NCI-H2029 (cell line): ENCODE measurements at places on chromosomes 6 and 20.

GRCh38 chr20:36298061-36298460, 8.1 kb upstream of the DLGAP4 start:
- no peak for DNase-seq

DNA sequence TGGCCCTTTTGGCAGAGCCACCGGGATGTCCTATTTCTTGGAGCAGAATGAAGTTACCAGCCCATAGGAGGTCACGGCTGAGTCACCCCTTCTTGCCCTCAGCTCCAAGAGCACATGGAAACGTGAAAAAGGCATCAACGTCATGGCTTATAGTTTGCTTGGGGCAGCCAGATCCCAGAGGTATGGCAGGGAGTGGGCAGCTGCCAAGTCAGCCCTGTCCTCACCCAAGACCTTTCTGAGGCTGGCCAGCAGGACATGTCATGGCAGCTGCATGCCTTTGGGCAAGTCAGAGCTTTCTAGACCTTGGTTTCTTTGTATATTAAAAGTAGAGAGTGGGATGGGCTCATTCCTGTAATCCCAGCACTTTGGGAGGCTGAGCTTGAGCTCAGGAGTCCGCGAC, 8.2 kb upstream of the MDFI start:
- no peak for DNase-seq

GRCh38 chr6:39353698-39354315, 31.3 kb upstream of the KCNK16 start:
- DNase-seq, result no peak

DNA sequence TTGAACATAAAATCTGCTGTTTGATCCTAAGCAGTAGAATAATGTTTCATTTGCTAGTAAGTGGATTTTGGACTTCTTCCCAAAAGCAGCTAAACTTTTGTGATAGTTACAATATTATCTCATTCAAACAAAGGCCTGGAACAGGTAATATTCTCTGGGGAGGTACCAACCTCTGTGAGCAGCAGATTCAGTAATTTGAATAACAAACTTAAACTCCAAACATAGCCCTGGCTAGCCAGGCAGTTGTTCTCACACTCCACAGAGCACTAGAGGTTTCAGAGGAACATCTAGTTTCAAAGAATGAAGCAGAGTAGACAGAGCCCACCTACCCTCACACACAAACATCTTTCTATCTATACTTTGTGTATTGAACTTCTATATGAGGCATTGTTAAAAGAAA, 40.9 kb downstream of the LGSN start:
- DNase-seq, result no peak

DNA sequence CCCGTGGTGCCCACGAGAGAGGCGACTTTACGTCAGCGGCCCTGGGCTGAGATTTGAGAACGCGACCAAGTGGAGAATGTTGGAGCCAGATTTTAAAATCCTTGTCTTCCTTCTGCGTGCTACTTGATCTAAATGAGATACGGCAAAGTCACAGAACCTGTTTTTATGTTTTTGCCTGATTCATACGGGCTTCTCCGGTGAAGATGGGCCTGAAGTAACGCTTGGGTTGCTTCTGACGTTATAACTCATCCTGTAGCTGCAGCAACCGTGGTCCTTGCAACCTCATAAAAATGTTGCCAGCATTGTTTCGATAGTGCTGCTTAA, 462 bp upstream of the SLC35B3 start:
- peak; percentile 57 for DNase-seq

DNA sequence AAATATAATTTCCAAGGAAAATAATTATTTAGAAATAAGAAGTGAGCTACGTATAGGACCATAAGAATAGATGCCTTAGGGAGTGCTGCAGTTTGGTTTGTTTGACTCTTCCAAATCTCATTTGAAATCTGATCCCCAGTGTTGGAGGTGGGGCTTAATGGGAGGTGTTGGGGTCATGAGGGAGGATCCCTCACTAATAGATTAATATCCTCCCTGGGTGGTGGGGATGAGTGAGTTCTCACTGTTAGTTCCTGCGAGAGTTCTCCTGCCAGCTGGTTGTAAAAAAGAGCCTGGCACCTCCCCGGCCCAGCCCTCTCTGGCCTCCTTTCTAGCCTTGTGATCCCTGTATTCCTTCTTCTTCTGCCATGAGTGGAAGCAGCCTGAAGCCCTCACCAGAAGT, 69.3 kb downstream of the RCAN2 start:
- no peak for DNase-seq

GRCh38 chr20:64048402-64049044, 916 bp downstream of the SOX18 start:
- no peak for DNase-seq

DNA sequence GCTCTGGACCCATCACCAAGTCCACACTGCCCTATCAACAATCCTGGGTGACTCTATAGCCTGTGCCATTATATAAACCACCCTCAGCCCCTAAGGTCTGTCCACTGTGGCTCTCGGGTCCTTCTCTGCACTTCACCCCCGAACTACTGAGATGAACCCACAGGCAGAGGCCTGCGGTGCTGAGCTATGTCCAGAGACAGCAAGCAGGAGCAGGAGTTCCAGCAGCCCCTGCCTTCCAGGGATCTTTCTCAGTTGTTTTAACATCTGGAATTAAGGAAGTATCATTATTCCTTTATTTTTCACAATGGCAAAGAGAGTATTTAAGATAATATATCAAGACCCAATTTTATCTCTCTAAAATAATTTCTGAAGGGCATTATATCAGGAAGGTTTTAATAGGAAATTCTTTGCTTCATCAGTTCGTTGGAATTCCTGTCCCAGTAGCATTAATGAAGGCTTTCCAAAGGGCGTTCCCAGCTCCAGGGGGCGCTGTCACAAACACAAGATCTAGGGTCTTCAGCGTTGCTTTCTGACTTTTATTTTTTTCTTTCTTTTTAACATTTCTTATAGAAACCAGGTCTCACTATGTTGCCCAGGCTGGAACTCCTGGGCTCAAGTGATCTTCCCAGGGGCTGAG, 27.3 kb downstream of the RRBP1 start:
- no peak for DNase-seq

DNA sequence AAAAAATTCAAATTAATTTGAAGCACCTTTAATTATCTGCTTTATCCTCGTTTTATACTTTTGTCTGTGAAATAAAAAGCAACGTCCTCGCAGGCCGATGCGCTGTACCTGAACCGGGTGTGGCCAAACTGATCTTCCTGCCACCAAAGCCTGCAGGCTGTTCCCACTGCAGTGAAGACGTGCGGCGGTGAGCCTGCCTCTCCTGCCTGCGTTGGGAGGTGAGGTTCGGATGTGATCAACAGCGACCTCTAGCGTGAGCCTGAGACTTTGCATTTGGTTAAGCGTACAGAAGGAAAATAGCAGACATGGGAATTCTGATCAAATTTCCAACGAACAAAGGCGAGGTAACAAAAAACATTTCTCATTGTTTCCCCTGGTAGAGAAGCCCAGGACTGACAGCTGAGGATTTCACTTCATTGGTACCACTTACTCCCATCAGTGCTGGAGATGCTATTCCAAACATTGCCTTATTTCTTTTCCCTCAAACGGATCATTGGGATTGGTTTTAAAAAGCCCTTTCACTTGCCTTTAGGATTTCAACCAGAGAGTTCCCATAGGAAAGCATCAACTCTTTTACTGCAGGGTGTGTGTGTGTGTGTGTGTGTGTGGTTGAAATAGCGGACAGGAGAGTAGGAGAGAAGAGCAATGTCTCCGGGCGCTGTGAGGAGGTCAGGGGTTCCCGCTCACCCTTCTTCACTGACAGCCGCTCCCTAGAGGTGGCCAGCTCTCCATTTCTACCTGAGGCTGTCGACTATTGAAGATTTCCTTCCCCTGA, 56.6 kb upstream of the CCN6 start:
- peak; percentile 90 for DNase-seq

DNA sequence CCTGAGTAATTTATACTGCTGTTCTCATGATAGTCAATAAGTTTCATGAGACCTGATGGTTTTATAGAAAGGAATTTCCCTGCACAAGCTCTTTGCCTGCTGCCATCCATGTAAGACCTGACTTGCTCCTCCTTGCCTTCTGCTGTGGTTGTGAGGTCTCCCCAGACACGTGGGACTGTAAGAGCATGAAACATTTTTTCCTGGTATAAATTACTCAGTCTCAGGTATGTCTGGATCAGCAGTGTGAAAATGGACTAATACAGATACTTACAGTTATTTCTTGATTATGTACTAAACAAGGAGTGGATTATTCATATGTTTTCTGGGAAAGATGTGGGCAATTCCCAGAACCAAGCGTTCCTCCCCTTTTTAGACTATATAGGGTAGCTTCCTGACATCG, 1.9 kb upstream of the TRIM38 start:
- DNase-seq, result no peak

GRCh38 chr6:11356404-11357155, 124.1 kb upstream of the NEDD9 start:
- DNase-seq, result no peak

- no peak for DNase-seq
Observed at GRCh38 chr20:38196592-38196991, 31.5 kb upstream of the TGM2 start.

DNA sequence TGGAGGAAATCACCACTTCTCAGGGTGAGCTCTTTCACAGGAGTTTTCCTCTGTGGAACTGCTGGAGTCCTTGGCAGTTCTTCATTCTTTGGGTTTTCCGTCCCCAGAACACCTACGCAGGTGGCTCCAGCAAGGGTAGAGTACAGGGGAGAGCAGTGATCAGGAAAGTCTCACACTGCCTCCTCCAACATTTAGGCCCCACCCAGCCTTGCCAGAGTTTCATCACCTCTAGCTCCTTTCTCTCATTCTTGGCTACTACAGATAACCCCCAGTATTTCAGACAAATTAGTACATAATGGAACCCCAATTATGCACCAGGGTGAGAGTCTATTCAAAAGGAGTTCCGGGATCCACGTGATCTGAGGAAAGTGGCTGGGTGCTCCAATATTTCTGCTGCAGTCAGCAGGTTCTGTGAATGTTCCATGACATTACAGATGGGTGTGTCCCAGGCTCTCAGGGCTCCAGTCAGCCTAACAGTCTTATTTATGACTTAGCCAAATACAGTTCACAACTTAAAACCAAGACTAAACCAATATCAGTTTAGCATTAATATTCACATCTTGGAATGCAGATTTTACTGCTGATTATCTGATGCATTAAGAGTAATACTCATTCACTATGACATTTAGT, 44.6 kb downstream of the GPR63 start:
- DNase-seq, result no peak

- no peak for DNase-seq
Observed at GRCh38 chr20:990293-990959, 11.7 kb downstream of the RSPO4 start.

- no peak for DNase-seq
Observed at GRCh38 chr6:156953127-156953478, 175.9 kb downstream of the ARID1B start.

DNA sequence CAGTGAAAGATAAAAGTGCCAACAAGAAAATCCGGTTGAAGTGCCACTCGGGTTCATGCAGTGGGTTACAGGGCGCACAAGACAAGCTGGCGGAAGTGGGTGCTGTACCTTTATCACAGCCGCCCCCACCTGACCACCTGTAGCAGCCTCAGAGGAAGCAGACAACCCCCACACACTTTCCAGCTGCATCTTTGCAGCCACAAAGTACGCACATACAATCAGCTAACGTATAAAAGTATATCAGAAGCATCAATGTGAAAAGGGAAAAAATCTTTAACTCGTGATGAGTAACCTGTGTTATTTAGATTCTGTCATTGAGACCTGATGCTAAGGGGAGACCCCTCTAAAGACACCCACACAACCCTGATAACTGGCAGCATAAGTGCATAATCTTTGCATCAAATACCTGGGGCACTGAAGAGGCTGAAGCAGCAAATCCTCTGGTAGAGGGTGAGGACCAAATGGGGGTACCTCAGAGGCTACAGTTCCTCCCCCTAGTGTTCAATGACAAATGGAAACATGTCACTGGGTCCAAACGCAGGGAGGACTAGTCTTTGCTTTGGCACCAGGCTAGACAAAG, 22.1 kb downstream of the BACH2 start:
- no peak for DNase-seq

GRCh38 chr6:67287566-67287965, 1347.5 kb upstream of the ADGRB3 start:
- no peak for DNase-seq

DNA sequence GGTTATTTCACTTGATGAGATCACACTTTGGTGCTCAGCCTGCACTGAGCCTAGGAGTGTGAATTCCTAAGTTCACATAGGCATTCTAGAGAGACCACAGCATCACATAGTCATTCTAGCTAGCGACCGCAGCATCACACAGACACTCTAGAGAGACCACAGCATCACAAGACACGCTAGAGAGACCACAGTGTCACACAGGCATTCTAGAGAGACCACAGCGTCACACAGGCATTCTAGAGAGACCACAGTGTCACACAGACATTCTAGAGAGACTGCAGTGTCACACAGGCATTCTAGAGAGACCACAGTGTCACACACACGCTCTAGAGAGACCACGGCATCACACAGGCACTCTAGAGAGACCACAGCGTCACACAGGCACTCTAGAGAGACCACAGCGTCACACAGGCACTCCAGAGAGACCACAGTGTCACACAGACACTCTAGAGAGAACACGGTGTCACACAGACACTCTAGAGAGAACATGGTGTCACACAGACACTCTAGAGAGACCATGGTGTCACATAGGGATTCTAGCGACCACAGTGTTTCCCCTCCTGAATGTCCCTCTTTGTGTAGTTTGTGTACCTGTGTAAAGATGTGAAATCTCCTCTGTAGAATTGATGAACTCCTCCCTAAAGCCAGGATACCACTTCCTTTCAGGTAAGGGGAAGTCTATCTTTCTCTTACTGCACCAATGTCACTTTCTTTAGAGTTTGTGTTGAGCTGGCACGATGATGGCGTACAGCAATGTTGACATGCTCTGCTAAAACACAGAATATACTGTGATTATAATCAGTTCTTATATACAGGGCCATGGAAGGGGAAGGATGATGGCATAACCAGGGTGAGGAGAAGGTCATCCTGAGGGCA, 169.4 kb downstream of the ZDHHC14 start:
- no peak for DNase-seq

- DNase-seq, result no peak
Observed at GRCh38 chr20:4897600-4897999, 103.7 kb downstream of the SLC23A2 start.

- no peak for DNase-seq
Observed at GRCh38 chr6:42105156-42105648, 37.2 kb downstream of the C6orf132 start.

DNA sequence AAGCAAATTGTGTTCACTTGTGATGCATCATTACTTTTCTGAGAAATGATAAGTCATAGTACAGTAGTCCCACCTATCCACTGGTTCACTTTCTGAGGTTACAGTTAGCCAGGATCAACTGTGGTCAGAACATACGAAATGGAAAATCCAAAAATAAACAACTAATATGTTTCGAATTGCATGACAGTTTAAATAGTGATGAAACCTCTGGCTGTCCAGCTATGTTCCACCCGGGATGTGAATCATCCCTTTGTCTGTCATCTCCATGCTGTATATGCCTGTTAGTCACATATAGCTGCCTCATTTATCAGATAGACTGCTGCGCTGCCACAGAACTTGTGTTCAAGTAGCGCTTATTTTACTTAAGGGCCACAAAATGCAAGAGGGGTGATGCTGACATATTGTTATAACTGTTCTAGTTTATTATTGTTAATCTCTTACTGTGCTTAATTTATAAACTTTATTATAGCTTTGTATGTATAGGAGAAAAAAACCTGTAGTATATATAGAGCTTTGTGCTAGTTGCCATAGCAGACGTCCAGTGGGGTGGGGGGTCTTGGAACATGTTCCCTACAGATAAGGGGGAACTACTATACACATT, 29.2 kb downstream of the AFDN start:
- no peak for DNase-seq

- no peak for DNase-seq
Observed at GRCh38 chr6:152270301-152270925, 366.7 kb downstream of the SYNE1 start.
